ENCODE measurements at places on chromosomes 1 and 21.

- no peak for DNase-seq
Measured at GRCh38 chr1:147919896-147920295, 8.3 kb upstream of the GPR89B start.

DNA sequence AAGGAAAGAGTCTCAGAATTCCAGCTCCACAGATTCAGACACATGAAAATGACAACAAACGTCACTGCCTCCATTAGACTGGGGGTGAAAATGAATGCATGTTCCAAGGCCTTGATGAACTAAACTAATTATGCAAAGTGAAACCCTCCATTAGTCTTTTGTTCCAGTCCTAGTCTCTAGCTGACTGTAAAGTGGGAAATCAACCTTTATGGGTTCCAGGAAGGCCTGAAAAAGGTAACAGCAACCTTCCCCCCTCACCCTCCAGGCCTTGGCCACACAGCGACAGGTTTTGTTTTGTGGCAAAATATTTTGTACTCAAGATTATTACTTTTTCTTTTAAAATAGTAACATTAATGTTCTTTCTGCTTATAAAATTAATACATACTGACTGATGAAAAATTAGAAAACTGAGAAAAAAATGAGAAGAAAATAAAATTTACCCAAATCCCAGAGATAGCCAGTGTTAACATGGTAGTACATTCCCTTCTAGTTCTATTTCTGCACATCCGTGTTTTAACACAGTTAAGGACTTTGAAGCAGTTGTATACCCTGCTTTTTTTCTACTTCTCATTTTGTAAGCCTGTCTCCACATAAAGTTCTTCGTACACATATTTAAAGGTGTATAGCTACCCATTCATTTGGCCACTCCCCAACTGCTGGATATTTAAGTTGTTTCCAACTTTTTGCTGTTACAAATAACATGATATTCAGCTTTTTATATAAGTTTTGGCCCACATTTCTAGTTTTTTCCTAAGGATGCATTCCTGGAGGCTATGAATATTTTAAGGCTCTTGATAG, 60.9 kb downstream of the CD2 start:
- no peak for DNase-seq

DNA sequence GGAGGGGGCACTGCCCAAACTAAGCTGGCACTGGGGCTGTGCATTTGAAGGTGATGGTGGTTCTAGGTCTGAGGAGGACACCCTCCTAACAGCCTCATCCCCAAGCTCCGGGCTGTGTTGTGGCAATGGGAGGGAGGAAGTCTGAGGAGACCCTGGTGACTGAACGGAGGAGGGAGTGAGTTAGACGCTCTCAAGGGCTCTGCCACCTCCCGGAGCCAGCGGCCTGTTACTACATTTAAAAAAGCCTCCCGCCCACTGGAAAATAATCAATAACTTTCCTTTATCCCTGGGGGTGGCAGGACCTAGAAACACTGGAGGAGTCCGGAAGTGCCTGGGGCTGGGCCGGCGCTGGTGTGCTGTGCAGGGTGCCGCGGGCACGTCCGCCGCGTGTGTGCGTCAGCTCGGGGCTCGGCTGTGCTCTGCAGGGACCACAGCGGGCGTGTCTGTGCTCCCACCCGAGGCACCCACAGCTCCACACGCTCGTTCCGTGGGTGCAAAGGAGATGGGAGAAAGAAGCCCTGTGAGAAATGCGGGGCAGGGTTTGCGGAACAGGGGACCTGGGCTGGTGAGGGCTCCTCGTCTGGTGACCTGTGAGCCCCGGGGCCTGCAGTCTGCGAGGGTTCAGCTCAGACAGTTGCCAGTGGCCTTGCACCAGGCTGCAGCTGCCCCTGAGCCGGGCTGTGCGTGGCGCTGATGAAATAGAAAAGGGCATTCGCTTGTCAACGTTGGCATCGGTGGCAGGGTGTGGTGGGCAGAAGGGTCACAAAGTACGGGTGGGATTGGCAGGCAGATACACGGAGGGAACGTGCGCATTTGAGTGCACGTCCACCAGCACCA, 5.3 kb downstream of the SAMD11 start:
- DNase-seq = no peak

DNA sequence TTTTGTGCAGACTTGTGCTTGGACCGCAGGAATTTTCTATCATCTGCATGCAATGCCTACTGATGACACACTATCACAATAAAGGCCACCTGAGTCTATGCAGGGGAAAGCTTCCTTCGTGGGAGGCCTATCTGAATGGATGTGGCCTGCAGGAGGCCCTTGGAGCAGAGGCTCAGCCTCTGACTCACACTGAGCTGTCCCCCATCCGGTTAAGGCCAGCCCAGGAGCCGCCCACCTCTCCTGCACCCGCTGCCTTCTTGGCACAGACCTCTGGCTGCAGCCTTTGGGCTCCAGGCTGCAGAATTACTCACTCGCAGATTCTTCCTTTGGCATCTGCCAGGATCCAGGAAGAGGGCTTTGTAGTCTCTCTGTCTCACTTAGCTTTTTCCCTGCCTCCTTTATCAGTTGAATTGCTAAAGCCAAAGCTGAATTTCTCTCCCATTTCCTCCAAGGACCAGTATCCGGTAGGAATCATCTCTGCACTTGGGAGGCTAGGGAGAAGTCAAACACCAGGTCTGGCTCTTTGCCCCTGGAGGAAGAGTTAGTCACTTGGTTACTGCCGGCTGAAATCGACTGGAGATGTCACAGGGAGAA, 65.1 kb upstream of the JUN start:
- DNase-seq = no peak

GRCh38 chr1:84141182-84142003, 2.7 kb upstream of the PRKACB start:
- peak; percentile 41 for DNase-seq

All from immature natural killer cell (primary cell).